Epithelial cell of esophagus (primary cell): ENCODE measurements at places on chromosomes 6 and 20.

DNA sequence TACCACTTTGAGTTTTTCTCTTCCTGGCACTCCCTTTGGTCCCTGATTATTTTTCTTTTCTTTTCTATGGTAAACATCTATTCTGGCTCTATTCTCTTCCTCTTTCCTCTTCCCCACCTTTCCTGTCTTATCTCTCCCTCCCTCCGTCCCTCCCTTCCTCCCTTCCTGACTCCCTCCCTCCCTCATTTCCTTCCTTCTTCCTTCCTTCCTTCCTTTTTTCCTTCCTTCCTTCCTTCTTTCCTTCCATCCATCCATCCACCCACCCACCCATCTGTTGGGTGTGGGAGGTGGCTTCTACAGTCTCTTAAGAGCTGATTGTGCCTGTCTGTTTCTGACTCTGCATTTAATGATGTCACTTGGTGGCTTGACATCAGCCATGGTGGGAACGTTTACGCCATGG lies 43.5 kb upstream of the GTSF1L start:
- no peak for DNase-seq

DNA sequence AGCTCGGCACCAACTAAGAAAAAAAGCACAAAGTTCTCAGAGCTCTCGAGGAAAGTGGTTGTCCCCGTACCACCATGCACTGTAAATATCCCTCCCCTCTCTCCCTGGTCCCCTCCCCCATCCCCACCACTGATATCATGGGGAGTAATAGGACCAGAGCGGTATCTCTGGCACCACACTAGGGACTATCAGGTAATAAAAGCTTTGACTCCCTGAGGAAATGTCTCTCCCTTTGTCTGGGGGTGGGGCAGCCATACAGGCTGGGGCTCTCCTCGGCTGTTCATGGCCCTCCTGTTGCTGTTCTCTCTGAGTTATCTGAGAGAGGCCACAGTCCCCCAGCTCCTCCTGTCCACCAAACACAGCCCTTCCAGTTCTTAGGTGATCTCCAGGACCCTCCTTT lies 5.0 kb upstream of the GNRH2 start:
- no peak for DNase-seq

- no peak for DNase-seq
Observed at GRCh38 chr20:15065794-15066193, 728.4 kb upstream of the FLRT3 start.

DNA sequence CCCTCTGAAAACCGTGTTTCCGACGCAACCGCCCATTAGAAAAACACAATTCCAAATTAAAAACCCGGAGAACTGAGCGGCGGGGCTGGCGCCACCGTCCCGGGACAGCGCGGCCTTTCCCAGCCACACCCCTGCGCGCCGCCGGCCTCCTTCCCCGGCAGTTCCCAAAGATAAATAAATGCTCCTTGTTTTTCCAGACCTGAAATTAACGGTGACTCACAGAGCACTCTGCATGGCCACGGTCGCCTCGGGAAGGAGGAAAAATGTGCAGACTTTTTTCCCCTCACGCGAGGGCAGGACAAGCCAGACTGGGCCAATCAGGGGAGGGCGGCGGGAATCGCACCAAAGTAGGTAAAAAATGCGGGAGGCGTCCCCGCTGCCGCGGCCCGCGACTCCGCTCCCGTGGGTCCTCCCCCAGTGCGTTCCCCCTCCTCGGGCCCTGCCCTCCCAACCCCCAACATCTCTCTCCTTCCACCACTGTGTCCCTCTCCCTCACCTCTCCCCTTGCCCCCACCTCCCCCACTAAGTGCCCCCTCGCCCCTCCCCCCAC lies 828 bp upstream of the DSTN start:
- peak; percentile 98 for DNase-seq

DNA sequence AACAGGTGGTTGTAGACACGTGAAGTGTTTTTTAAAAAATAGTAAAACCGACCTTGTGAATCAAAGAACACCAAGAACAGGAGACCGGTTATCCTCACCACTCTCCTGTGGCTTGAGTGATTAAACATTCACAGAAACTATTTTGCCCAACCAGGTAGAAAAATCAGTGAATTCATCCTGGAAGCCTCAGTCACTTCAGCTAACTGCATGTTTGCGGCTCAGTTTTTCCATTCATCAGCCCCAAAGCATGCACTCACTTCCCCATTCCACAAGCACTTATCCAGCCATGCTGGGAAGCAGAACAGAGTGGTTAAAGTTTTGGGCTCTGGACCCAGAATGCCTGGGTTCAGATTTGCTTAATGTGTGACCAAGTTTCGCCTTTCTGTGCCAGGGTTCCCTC lies 2.4 kb downstream of the LRRN4 start:
- DNase-seq: peak; percentile 68

GRCh38 chr6:167499161-167499660 lies 174.3 kb downstream of the TTLL2 start:
- no peak for DNase-seq

- no peak for DNase-seq
Observed at GRCh38 chr6:116018976-116019375, 41.7 kb downstream of the FRK start.

DNA sequence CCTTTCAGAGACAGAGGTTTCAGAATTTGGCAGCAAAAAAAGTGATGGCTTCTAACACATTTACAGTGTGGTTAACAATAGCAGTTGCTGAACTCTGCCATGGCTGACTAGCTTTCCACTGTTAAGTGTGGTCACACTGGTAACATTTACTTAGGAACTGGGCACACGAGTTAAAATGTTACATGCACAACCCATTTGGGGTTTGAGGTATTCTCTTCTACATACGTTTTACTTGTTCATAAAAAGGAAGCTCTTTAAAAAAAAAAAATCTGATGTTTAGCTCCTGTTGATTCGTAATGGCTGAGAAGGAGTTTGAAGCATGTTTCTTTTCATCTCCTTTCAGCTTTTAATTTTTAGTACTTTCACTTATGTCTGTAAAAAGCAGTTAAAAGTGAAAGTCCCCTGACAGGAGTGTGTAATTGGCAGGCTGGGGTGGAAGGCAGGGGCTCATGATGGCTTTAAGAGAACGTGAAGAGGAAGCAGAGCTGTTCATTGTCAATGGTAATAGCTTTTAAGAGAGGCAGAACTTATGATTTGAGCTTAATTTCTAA lies 245.9 kb downstream of the FARS2 start:
- no peak for DNase-seq

DNA sequence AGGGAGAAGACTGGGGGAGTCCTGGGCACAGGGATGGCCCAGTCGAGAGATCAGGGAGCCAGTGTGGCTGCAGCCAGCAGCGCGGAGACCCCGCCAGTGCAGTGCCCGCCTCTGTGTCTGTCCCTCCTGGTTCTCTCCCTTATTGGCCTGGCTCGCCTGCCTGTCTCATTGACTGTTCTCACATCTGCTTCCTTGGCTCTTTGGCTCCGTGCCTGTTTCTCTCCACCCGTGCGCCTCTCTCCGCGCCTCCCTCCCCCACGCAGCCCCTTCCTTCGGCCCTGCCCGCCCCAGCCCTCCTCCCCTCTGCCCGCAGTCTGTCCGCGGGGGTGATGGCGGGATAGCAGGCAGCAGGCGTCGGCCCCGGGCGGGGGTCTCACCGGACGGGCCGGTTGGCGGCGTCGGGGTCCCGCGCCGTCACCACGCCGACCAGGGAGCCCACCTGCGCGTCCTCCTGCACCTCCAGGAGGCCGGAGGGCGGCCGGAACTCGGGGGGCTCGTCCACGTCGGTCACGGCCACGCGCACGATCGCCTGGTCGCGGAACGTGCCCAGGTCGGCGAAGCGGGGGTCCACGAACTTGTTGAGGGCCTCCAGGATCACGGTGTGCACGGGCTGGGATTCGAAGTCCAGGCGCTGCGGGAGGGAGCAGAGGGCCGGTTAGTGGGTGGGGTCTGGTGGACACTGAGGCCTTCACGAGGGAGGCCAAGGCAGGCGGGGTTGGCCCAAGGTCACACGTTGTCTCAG lies 92.0 kb downstream of the CD40 start:
- no peak for DNase-seq

- DNase-seq: peak; percentile 60
Observed at GRCh38 chr20:11329271-11329670, 588.4 kb upstream of the BTBD3 start.

- DNase-seq: peak; percentile 88
Observed at GRCh38 chr6:125639466-125640020, 109.9 kb upstream of the HEY2 start.

- DNase-seq: no peak
Observed at GRCh38 chr6:163775313-163775712, 360.8 kb downstream of the QKI start.

DNA sequence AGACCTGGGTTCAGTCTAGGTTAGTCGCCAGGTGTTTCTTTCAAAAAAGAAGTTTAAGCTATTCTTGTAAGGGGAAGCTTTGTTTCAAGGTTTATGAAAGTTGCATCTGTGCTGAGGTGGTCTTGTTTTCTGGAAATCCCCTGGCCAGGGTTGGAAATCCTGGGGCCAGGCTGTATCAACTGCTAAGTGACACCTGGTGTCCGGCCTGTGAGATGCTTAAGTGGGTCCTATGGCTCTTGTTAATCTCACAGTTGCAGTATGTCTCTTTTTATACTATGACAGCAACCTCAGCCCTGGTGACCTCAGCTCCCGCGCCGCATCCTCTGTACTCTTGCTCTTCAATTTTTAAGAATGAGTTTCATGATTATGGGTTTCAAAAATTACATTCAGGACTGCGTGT lies 72.0 kb downstream of the CHMP4B start:
- DNase-seq: no peak

GRCh38 chr6:166019214-166019613 lies 148.4 kb downstream of the TBXT start:
- DNase-seq: no peak

- DNase-seq: no peak
Observed at GRCh38 chr20:45971425-45971674, 653 bp downstream of the ZNF335 start.

DNA sequence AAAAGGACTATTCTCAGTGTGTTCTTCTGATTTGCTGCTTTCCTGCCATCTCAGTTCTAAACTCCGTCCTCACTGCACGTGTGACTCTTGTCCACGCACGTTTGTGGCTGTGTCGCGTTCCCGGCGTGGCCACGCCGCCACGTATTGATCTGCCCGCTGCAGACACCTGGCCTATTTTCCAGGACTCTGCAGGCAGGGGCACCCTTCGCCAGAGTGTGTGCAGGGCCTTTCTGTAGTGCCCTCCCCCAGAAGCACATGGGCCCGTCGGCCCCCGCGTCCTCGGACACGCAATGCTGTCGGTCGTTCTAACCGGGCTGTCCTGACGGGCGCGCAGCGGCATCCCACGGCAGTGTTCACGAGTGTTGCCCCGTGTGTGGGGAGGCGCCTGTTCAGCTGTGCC lies 87.6 kb downstream of the YTHDF1 start:
- DNase-seq: no peak

DNA sequence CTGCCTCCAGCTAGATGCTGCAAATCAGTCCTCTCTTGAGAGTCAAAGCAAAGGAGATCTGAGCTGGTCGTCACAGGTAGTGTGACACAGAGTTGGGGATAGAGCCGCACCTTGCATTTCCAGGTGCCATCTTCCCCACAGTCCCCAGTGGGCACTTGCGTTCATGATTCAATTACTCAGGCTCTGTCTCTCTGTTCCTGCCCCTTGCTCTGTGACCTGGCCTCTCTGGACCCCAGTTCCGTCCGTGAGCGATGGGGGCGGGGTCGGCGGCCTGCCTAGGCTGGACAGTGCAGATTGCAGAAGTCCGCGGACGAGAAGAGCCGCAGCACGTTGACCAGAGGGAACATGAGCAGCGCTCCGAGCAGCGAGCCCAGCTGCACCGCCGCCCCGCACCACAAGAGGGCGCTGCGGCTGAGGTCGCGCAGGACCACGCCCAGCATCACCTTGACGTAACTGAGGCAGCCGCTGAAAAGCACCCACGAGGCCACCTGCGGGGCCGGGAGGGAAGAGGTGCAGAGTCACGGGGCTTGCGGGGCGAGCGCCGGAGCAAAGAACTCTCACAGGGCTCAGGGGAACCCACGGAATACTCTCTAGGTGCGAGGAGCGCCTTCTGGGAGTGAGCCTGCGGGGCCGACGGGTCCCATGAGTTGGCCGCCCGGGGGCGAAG lies 7.4 kb downstream of the SLC52A3 start:
- DNase-seq: peak; percentile 18

DNA sequence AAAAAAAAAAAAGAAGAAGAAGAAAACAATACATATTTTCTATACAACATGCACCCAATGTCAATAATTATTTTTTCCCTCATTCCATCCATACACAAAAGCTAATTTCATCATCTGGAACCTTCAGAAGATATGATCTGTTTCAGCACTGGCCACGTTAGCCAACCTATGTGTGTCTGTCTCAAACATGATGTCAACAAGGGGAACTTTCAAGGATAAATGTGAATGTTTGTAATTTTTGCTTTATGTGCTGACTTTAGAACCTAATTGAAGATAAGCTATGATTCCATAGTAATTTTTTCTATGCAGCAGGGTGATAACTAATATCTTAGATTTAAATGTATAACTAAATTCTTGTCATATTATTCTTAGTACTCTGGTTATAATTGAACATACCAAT lies 37.9 kb downstream of the IPCEF1 start:
- no peak for DNase-seq

DNA sequence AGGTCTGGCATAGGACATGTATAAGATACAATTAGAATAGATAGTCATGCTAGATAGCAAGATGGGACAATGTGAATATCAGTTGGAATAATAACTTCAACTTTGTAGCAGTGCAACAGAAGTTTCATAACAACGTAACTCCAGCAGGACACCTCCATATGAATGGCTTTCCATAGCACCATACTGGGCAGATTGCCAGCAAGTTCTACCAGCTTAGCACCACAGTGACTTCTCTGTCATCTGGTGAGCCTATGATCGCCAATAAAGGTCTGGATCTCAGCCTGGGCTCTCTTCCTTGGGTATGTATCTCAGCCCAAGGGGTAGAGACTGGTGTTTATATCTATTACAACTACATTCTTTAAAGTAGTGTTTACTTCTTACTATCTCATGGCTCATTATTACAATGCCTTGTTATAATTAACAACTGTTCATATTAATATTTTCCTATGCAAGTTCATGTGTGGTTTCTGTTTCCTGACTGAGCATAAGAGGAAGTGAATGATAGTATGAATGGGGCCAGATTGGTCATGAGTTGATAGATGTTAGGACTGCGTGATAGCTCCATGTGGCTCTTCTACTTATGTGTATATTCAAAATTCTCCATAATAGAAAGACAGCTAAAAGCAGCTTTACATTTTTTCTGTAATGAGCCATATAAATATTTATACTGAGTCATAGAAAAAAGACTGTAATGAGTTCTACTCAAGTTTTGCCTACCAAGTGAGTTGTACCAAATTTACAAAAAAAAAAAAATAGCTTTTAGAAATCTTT lies 22.9 kb downstream of the HTR1B start:
- no peak for DNase-seq

GRCh38 chr6:50791900-50792508 lies 26.7 kb upstream of the TFAP2B start:
- peak; percentile 66 for DNase-seq

DNA sequence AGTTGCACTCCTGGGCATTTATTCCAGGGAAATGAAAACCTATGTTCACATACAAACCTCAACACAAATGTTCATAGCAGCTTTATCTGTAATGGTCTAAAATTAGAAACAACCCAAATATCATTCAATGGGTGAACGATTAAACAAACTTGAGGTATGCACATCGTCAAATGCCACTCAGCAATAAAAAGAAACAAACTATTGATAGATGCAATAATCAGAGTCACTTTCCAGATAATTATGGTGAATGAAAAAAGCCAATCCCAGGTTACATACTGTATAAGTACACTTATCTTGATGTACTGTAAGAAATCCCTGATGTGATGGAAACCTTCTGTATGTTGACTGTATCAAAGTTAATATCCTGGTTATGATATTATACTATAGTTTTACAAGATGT lies 38.8 kb downstream of the RNF24 start:
- DNase-seq: no peak

GRCh38 chr20:57476084-57476526 lies 48.8 kb downstream of the CTCFL start:
- no peak for DNase-seq

- no peak for DNase-seq
Observed at GRCh38 chr20:23159947-23160318, 73.8 kb upstream of the CD93 start.
